ENCODE measurements at places on chromosomes 1 and 21.

- DNase-seq = no peak
Observed at GRCh38 chr1:208071435-208072031, 160.6 kb upstream of the CD34 start.

DNA sequence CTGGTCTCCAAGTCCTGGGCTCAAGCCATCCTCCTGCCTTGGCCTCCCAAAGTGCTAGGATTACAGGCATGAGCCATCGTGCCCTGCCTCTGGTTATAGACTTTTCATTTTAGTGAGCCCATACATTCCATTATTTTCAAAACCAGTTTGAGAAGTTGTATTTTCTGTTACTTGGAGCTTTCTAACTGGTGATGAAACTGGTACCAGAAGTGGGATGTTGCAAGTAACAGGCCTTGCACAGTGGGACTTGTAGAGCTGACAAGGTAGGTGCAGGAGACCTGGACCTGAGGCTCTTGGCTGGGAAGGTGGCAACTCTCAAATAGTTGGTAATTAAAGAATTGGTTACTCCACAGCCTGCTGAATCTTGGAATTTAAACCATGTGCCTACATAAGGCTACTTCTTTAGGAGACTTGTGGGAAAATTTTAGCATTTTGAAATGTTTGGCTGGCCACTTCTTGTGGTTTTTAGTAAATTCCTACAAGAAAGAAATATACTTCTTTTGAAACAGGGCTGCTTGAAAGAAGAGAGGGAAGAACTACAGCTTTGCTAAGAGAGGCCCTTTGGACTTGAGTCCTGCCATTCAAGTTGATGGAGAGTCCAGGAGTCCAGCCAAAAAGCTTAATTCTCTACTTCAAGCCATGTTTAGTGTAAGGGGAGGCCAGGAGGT, 9.8 kb upstream of the ALPL start:
- no peak for DNase-seq

DNA sequence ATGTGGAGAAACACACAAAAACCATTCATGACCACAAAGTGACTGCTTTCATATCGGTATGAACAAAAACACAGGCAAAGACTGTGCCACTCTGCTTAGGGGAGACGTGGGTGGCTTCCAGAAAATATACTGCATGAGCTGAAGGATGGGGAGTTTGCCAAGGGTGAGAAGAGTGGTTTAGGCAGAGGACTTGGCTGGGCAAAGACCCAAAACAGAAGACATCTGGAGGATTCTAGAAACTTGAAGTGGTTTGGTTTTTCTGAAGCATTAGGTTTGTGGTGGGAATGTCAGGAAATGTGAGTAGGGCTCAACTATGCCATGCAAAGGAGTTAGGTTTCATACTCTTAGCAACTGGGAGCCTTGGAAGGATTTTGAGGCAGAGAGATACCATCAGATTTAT, 26.6 kb upstream of the DNM3 start:
- no peak for DNase-seq

GRCh38 chr1:228941666-228942065, 206.4 kb downstream of the RHOU start:
- no peak for DNase-seq

GRCh38 chr21:41170859-41171609, 3.1 kb downstream of the BACE2 start:
- DNase-seq = no peak

DNA sequence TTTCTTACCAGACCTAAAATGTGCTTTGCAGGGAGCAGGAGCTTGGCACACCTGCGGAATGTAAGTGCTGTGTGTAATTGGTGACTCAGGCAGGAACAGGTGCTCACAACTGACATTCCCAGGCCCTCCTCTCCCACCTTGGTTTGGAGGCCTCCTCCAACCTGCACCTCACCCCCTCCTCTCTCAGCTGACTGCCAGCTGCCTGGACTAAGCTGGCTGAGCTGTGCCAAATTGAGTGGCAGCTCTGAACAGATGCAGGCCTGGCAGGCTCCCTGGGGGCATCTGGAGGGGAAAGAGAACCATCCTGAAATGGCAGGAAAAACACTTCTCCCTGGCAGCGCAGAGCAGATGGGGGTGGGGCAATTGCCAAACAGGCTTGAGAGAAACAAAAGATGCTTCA, 91.7 kb upstream of the PGBD5 start:
- no peak for DNase-seq
